Spleen (tissue), 13 donors: ENCODE measurements at places on chromosomes 11 and 22. TPM values are rescaled to one million over a fixed set of nuclear protein-coding genes. Genes with fewer than 3 reads are reported as not detected.

OR51G2 gene
- not detected for total RNA-seq

KRTAP5-11 gene
- total RNA-seq: not detected

MUC6 gene
- 0.09 TPM for total RNA-seq

DNA sequence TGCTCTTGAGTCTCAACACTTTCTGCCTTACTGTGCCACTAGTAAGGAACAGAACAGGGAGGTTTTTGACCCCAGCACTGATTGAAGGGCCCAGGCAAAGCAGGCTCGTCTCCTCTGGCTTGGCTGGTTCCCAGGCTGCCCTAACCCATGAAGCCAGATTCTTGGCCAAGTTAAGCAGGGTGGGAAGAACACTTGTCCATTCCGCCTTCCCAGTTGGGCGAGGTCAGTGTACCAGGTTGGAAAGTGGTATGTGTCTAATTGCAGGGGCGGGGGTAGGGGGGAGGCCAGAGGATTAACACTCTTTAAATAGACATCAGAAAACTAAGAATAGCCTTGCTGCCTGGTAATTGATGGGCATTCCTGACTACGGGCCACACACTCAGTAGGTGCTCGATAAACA lies 14.4 kb downstream of the TIMP3 start:
- no peak overlapping the region for H3K4me3 ChIP-seq
- no peak for DNase-seq
- H3K36me3 ChIP-seq: peaks cover 7% of the 10 kb centered on the region
- H3K27me3 ChIP-seq: no peaks in the 10 kb centered on the region
- no peak overlapping the region for H3K27ac ChIP-seq
- H3K4me1 ChIP-seq: peaks cover 62% of the 10 kb centered on the region

GRCh38 chr22:21889251-21889990 lies 22.0 kb upstream of the MAPK1 start:
- H3K36me3 ChIP-seq: no peaks in the 10 kb centered on the region
- no peak overlapping the region for H3K4me3 ChIP-seq
- H3K27ac ChIP-seq: no peak overlapping the region
- H3K27me3 ChIP-seq: no peaks in the 10 kb centered on the region
- DNase-seq: peak; percentile 39
- no peaks in the 10 kb centered on the region for H3K4me1 ChIP-seq

DNA sequence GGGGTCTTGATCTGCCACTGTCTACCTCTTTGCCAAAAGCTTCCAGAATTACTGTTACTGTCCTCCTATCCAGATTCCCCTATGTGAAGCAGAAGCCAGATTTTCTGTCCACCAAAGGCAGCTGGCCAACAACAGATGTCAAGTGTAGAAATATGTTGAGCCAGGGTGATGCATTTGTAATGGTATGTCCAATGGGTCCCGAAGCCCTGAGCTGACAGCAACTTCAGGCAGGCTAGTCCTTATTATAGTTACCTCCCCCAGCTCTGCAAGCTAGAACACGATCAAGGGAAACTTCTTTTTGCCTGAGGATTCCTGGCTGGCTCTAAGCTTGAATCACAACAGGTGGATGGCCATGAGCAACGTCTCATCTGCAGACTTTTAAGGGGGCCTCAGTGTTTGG lies 10.2 kb downstream of the PAMR1 start:
- H3K4me3 ChIP-seq: no peak overlapping the region
- no peak overlapping the region for H3K27ac ChIP-seq
- H3K36me3 ChIP-seq: no peaks in the 10 kb centered on the region
- no peaks in the 10 kb centered on the region for H3K4me1 ChIP-seq
- peaks cover 36% of the 10 kb centered on the region for H3K27me3 ChIP-seq
- no peak for DNase-seq

- DNase-seq: no peak
- H3K27ac ChIP-seq: no peak overlapping the region
- H3K36me3 ChIP-seq: no peaks in the 10 kb centered on the region
These were observed 14.6 kb upstream of the HIKESHI start for GRCh38 chr11:86287468-86287796.

GRCh38 chr11:88337987-88338668 lies 592 bp upstream of the CTSC start:
- H3K4me1 ChIP-seq: peaks cover 75% of the 10 kb centered on the region
- no peaks in the 10 kb centered on the region for H3K36me3 ChIP-seq
- peak overlapping the region; percentile 95 for H3K27ac ChIP-seq
- H3K4me3 ChIP-seq: peak overlapping the region; percentile 85
- DNase-seq: peak; percentile 82

GRCh38 chr11:62603072-62603408 lies 1.4 kb upstream of the MTA2 start:
- H3K27ac ChIP-seq: no peak overlapping the region
- no peak for DNase-seq
- peaks cover 32% of the 10 kb centered on the region for H3K4me1 ChIP-seq
- H3K36me3 ChIP-seq: peaks cover 29% of the 10 kb centered on the region
- no peak overlapping the region for H3K4me3 ChIP-seq
